ENCODE measurements at places on chromosomes 3 and 15. TPM values are rescaled to one million over a fixed set of nuclear protein-coding genes. Genes with fewer than 3 reads are reported as not detected.
A peak's percentile ranks its signal among the peaks of the same experiment; 100 is the strongest.

- H3K27me3 ChIP-seq, result no peaks in the 10 kb centered on the region
- H3K4me1 ChIP-seq, result peaks cover 11% of the 10 kb centered on the region
- no peak for DNase-seq
- no peaks in the 10 kb centered on the region for H3K36me3 ChIP-seq
- H3K27ac ChIP-seq, result no peak overlapping the region
Measured at GRCh38 chr15:39327005-39327730, 253.7 kb upstream of the THBS1 start.

- no peak overlapping the region for H3K4me3 ChIP-seq
- no peak for DNase-seq
- no peaks in the 10 kb centered on the region for H3K4me1 ChIP-seq
- H3K36me3 ChIP-seq, result no peaks in the 10 kb centered on the region
Measured at GRCh38 chr3:135103917-135104316, 308.9 kb downstream of the EPHB1 start.

GRCh38 chr3:134567605-134568004, 81.7 kb downstream of the CEP63 start:
- DNase-seq, result no peak
- no peak overlapping the region for H3K4me3 ChIP-seq
- no peaks in the 10 kb centered on the region for H3K36me3 ChIP-seq
- no peaks in the 10 kb centered on the region for H3K4me1 ChIP-seq

DNA sequence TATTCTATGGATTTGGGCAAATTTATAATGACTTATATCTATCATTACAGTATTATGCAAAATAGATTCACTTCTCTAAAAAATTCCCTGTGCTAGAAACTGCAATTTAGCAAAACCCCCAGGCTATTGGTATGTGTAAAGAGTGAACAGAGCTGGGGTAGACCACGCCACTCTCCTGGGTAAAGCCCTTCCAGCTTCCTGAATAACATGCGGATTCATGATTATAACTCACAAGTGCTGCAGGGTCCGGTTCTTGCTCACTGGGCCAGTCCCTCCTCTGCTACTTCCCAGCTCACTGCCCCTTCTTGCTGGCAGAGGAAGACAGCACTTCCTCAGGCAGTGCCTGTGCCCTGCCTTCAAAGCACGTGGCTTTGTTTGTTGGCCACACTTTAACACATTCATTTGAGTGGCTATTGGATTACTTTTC, 4.1 kb downstream of the CD80 start:
- H3K27me3 ChIP-seq, result no peaks in the 10 kb centered on the region
- no peaks in the 10 kb centered on the region for H3K4me1 ChIP-seq
- H3K36me3 ChIP-seq, result no peaks in the 10 kb centered on the region
- no peak for DNase-seq
- H3K27ac ChIP-seq, result no peak overlapping the region

GRCh38 chr3:87771337-87772192, 287.2 kb downstream of the CGGBP1 start:
- H3K4me1 ChIP-seq, result no peaks in the 10 kb centered on the region
- H3K4me3 ChIP-seq, result no peak overlapping the region
- DNase-seq, result no peak
- no peaks in the 10 kb centered on the region for H3K27me3 ChIP-seq
- no peaks in the 10 kb centered on the region for H3K36me3 ChIP-seq
- no peak overlapping the region for H3K27ac ChIP-seq

DNA sequence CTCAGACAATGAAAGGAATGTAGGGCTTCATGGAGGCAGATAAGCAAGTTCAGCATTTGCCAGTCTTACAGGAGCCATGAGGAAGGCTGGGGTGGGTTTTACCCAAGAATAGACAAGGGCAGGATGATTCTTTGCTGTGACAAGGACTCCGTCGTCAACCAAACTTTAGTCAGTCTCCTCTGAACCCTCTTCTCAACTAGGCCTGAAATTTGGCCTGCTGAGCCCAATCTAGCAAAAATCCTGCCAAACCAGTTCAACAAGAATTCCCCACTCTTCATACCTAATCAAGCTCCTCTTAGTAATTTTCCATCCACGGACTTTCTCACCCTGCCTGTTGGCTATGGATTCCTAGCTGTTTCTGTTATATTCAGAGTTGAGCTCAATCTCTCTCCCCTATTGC, 280.5 kb downstream of the TBL1XR1 start:
- H3K4me1 ChIP-seq, result no peaks in the 10 kb centered on the region
- H3K27me3 ChIP-seq, result no peaks in the 10 kb centered on the region
- H3K27ac ChIP-seq, result no peak overlapping the region
- peak; percentile 80 for DNase-seq

DNA sequence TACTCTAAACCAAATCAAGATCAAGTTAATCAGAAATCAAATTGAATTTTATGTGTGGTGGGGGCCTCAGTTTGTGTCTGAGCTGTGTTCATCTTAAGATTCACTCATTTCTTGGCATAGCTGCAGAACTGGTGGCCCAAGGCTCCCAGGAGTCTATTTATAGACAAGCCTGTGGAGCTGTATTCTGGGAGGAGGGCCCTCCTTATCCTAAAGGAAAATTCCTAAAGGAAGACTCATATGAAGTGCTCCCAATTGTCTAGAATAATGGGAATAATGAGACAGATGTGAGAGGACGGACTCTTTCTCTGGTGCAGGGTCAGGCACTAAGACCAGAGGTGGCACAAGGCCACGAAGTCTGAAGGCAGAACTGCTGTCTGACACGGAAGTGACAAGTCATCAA, 38.9 kb downstream of the C3orf85 start:
- H3K27me3 ChIP-seq, result no peaks in the 10 kb centered on the region
- H3K27ac ChIP-seq, result no peak overlapping the region
- H3K36me3 ChIP-seq, result no peaks in the 10 kb centered on the region
- no peaks in the 10 kb centered on the region for H3K4me1 ChIP-seq

- H3K36me3 ChIP-seq, result peaks cover 6% of the 10 kb centered on the region
- no peaks in the 10 kb centered on the region for H3K4me1 ChIP-seq
- H3K27me3 ChIP-seq, result no peaks in the 10 kb centered on the region
- H3K27ac ChIP-seq, result no peak overlapping the region
- no peak overlapping the region for H3K4me3 ChIP-seq
Measured at GRCh38 chr15:34329006-34329405, 8.6 kb downstream of the SLC12A6 start.

- H3K4me1 ChIP-seq, result peaks cover 34% of the 10 kb centered on the region
- no peaks in the 10 kb centered on the region for H3K27me3 ChIP-seq
- H3K4me3 ChIP-seq, result no peak overlapping the region
- no peak overlapping the region for H3K27ac ChIP-seq
- DNase-seq, result no peak
- peaks cover 3% of the 10 kb centered on the region for H3K36me3 ChIP-seq
Measured at GRCh38 chr3:58251631-58252035, 14.0 kb downstream of the ABHD6 start.

GRCh38 chr15:68518046-68518445, 60.7 kb upstream of the CORO2B start:
- H3K4me1 ChIP-seq, result peaks cover 21% of the 10 kb centered on the region
- DNase-seq, result no peak
- no peaks in the 10 kb centered on the region for H3K27me3 ChIP-seq
- no peaks in the 10 kb centered on the region for H3K36me3 ChIP-seq
- no peak overlapping the region for H3K4me3 ChIP-seq
- peak overlapping the region; percentile 45 for H3K27ac ChIP-seq

GOLGA8K gene
- not detected for total RNA-seq

- DNase-seq, result no peak
- no peaks in the 10 kb centered on the region for H3K27me3 ChIP-seq
- no peaks in the 10 kb centered on the region for H3K36me3 ChIP-seq
- no peak overlapping the region for H3K4me3 ChIP-seq
Measured at GRCh38 chr3:191859531-191859930, 398.6 kb downstream of the PYDC2 start.

DNA sequence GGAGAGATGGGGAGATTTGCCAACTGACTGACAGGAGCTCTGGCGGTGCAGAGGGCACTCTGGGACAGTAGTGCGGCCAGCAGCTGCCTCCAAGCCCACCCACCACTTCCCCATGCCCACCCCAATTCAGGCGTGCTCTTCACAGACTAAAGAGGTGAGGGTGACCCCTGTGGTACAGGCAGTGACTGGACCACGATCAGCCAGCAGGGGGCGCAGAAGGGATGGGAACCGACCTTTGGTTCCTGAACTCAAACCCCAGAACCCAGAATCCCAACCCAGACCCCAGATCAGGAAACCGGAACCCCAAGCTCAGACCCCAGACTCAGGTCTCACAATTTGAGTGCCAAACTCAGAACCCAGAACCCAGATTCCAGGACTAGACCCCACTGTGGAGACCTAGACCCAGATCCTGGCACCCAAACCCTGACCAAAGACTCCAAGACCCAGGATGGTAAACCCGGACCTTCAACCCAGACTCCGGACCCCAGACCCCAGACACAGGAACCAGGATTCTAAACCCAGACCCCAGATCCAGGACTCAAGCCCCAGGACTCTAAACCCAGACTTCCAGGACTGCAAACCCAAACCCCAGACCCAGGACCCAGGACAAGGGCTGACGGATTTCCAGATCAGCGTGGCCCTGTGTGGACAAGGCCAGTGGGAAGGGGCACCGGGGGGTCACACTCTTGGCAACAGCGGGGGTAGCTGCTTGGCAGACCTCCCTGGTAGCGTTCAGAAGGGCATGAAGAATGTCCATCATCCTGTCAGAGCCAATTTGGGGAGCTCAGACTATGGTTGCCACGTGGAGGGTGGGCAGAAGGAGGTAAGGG, 3.7 kb upstream of the MYL3 start:
- peaks cover 3% of the 10 kb centered on the region for H3K36me3 ChIP-seq
- no peaks in the 10 kb centered on the region for H3K27me3 ChIP-seq
- H3K4me3 ChIP-seq, result no peak overlapping the region
- peak; percentile 96 for DNase-seq

GRCh38 chr3:149600634-149601033, 57.2 kb downstream of the WWTR1 start:
- peaks cover 72% of the 10 kb centered on the region for H3K4me1 ChIP-seq
- no peaks in the 10 kb centered on the region for H3K36me3 ChIP-seq
- H3K4me3 ChIP-seq, result no peak overlapping the region
- H3K27me3 ChIP-seq, result no peaks in the 10 kb centered on the region
- no peak overlapping the region for H3K27ac ChIP-seq
- DNase-seq, result no peak

GRCh38 chr15:80404057-80404760, at the start of gene ARNT2:
Gene ARNT2, plus strand, starts transcription at chr15:80404382. Its CDS starts 134 bp downstream, at chr15:80404516.
- H3K27me3 ChIP-seq, result no peaks in the 10 kb centered on the region

- no peaks in the 10 kb centered on the region for H3K27me3 ChIP-seq
- H3K36me3 ChIP-seq, result peaks cover 24% of the 10 kb centered on the region
- peak overlapping the region; percentile 94 for H3K27ac ChIP-seq
- peaks cover 17% of the 10 kb centered on the region for H3K4me1 ChIP-seq
Measured at GRCh38 chr3:10249833-10250232, 1.6 kb downstream of the TATDN2 start.

FANCD2OS gene
- total RNA-seq, result not detected

DNA sequence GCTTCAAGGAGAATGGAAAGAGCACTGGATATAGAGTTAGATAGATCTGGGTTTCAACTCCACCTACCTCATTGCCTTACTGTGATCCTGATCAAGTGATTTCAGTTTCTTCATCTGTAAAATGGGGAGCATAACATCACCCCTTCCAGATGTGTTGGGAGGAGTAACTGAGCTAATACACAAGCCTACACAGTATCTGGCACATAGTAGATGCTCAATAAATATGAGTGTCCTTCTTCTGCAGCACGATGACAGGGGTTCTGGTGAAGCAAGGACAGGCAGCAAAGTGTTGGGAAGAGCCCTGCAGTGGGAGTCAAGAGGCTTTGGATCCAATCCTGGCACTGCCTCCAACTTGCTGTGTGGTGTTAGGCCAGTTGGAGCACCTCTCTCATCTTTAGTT, 270.0 kb downstream of the UACA start:
- H3K36me3 ChIP-seq, result no peaks in the 10 kb centered on the region
- H3K27ac ChIP-seq, result no peak overlapping the region
- H3K27me3 ChIP-seq, result no peaks in the 10 kb centered on the region
- DNase-seq, result no peak
- no peak overlapping the region for H3K4me3 ChIP-seq

LRRC31 gene
- not detected for total RNA-seq

DNA sequence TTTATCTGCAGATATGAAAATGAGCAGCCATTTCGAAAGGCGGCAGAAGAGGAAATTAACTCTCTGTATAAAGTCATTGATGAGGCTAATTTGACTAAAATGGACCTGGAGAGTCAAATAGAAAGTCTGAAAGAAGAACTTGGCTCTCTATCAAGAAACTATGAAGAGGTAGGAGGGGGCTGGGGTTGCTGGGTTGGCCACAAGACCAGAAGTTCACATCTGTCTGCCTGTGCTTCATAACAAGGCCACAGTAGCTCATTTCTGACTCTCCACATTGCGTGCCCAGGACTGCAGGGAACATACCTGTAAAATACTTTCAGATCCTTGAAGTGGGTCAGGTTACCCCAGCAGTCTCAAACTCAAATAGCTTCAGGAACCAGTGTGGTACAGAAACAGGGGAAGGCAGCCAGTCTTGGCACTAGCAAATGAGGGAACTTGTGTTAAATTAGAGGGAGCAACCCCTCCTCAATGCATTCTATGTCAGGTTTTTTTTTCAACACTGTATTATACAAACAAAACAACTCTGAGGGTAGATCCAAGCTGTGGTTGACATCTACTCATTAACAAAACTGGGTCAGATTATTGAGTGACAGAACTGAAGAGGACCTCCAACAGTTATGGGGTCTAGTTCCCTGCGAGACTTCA, 48.7 kb downstream of the BFSP2 start:
- no peaks in the 10 kb centered on the region for H3K36me3 ChIP-seq
- no peak for DNase-seq
- no peaks in the 10 kb centered on the region for H3K4me1 ChIP-seq
- H3K4me3 ChIP-seq, result no peak overlapping the region
- no peaks in the 10 kb centered on the region for H3K27me3 ChIP-seq

CHRFAM7A gene
- 0.69 TPM for total RNA-seq

SLC28A2 gene
- not detected for total RNA-seq

DNA sequence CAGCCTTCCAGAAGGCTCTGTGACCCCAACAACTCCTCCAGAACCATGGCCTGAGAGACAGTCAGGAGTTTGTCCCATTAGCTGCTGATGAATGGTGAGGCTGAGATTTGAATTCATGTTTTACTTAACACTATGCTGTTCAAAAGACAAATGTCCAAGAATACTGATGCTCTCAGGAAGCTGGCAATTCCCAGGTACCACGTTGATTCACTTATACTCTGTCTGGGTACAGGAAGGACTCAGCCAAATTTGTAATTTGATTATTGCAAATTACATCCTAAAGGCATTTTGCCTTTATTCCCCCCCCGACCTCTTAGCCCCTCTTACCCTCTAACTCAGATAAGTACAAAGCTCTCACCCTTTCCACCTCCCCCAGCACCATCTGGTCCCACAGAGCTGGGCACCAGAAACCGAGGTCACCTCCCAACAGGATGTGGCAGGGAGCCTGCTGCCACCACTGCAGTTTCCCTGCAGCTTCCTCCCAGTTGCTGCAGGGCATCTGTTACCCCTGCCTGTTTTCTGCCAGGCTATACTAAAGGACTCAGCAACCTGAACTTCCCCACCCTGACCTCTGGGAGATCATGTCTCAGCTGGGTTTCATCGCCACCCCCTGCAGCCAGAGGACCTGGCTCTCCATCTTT, 33.6 kb downstream of the EAF1 start:
- H3K27ac ChIP-seq, result no peak overlapping the region
- H3K27me3 ChIP-seq, result no peaks in the 10 kb centered on the region
- no peaks in the 10 kb centered on the region for H3K4me1 ChIP-seq
- H3K36me3 ChIP-seq, result peaks cover 16% of the 10 kb centered on the region
- DNase-seq, result no peak
- H3K4me3 ChIP-seq, result no peak overlapping the region

ROBO2 gene
- 1.6 TPM for total RNA-seq

- no peak overlapping the region for H3K27ac ChIP-seq
- no peak for DNase-seq
- H3K27me3 ChIP-seq, result no peaks in the 10 kb centered on the region
- peaks cover 22% of the 10 kb centered on the region for H3K4me1 ChIP-seq
- H3K4me3 ChIP-seq, result no peak overlapping the region
Measured at GRCh38 chr3:194287374-194287773, 63.8 kb downstream of the CPN2 start.

MESP2 gene
- total RNA-seq, result not detected

LRRC2 gene
- 0.69 TPM for total RNA-seq
